ENCODE measurements at places on chromosomes 4 and X. TPM values are rescaled to one million over a fixed set of nuclear protein-coding genes. Genes with fewer than 3 reads are reported as not detected.

The DUX4 gene
- not detected for total RNA-seq

The TCEAL2 gene
- total RNA-seq, result 21.4 TPM

The SPANXA2 gene
- not detected for total RNA-seq

DNA sequence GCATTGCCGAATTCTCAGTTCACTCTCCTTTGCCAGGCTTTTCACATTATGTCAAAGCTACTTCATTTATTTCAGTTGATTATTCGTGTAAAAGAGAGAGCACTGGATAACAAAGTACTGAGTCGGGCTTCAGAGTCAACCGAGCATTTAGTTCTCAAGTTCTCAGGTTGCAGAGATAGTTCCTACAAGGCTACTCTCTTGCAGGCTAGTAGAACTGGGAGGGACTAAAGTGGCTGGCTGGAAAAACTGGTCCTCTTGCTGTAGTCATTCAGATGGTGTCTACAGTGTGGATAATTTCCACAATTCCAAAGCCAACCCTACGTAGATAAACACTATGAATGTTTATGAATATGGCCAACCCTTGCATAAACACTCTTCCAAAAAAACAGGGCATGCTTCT is 4.6 kb upstream of the CCNG2 start:
- H3K27me3 ChIP-seq, result no peaks in the 10 kb centered on the region
- H3K36me3 ChIP-seq, result no peaks in the 10 kb centered on the region
- no peaks in the 10 kb centered on the region for H3K4me1 ChIP-seq

DNA sequence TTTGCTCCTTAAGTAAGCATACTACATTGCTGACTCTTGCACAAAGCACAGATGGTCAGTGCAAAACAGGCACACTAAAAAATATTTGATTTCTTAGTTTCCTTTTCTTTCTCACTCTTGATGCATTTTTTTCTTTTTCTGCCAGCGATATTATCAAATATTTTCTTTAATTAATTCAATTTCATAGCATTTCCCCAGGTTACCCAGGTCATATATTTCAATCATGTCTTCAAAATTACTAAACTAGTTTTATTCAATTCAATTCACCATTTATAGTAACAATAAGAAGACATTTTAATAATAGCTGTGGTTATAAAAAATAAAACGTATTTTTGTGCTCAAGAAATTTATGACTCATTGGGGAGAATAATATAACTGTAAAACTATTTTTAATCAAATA is 421.2 kb downstream of the GASK1B start:
- no peaks in the 10 kb centered on the region for H3K36me3 ChIP-seq
- no peak overlapping the region for H3K27ac ChIP-seq
- no peak for DNase-seq
- H3K27me3 ChIP-seq, result no peaks in the 10 kb centered on the region

GRCh38 chr4:142307857-142308256 is 538.2 kb downstream of the INPP4B start:
- H3K36me3 ChIP-seq, result no peaks in the 10 kb centered on the region
- H3K27me3 ChIP-seq, result no peaks in the 10 kb centered on the region
- no peak for DNase-seq
- no peak overlapping the region for H3K4me3 ChIP-seq
- peaks cover 4% of the 10 kb centered on the region for H3K4me1 ChIP-seq

GRCh38 chrX:120562569-120562926 is 1.8 kb upstream of the CUL4B start:
- no peaks in the 10 kb centered on the region for H3K36me3 ChIP-seq
- no peaks in the 10 kb centered on the region for H3K4me1 ChIP-seq
- no peaks in the 10 kb centered on the region for H3K27me3 ChIP-seq
- no peak overlapping the region for H3K4me3 ChIP-seq

DNA sequence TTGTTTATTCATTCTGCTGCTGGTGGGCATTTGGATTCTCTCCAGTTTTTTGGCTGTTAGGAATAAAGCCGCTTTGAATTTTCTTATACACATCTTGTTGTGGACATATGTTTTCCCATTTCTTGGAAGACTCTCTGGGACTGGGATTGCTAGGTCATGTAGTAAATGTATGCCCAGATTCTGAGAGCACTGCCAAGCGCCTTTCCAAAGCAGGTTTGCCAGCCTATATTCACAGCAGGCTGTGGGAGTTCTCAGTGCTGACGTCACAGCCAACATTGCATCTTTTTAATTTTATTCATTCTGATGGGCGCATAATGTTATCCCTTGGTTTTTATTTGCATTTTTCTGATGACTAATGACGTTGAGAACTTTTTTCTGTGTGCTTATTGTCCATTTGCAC is 24.1 kb downstream of the TMEM271 start:
- no peak overlapping the region for H3K27ac ChIP-seq
- H3K27me3 ChIP-seq, result no peaks in the 10 kb centered on the region
- H3K36me3 ChIP-seq, result no peaks in the 10 kb centered on the region
- DNase-seq, result no peak

DNA sequence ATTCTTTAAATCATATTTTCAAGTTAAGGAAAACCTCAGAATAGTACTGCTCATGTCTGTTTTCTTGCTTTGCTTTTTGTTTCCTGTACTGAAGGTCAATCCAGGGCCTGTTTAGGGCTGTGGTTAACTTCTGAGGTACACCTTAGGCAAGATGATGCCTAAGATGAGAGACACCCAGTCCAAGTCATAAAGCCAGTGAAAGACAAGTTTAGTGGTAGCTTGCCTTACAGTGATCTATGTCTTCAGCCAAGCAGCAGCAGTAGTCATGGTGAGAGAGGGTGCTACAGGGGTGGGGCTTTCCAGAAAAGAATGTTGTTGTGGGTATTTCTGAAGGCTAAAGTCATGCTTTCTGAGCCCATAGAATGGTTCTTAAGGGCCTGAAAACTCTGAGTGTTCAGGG is 173.7 kb downstream of the VSIG4 start:
- no peak for DNase-seq
- no peaks in the 10 kb centered on the region for H3K36me3 ChIP-seq
- no peak overlapping the region for H3K4me3 ChIP-seq
- H3K27ac ChIP-seq, result no peak overlapping the region
- no peaks in the 10 kb centered on the region for H3K27me3 ChIP-seq

- no peak for DNase-seq
- H3K36me3 ChIP-seq, result peaks cover 6% of the 10 kb centered on the region
- no peak overlapping the region for H3K4me3 ChIP-seq
- no peaks in the 10 kb centered on the region for H3K27me3 ChIP-seq
- H3K4me1 ChIP-seq, result no peaks in the 10 kb centered on the region
Observed at GRCh38 chr4:112302320-112303274, 5.4 kb downstream of the ALPK1 start.
